Hindlimb muscle (tissue), 1 donor: ENCODE measurements at places on chromosomes 4 and X. TPM values are rescaled to one million over a fixed set of nuclear protein-coding genes. Genes with fewer than 3 reads are reported as not detected.

- no peak for DNase-seq
Observed at GRCh38 chr4:39097290-39097689, 35.3 kb downstream of the KLHL5 start.

GRCh38 chr4:128796934-128797333, 12.6 kb upstream of the JADE1 start:
- DNase-seq: no peak

- DNase-seq: no peak
Observed at GRCh38 chr4:12458621-12459020, 1025.5 kb downstream of the RAB28 start.

DNA sequence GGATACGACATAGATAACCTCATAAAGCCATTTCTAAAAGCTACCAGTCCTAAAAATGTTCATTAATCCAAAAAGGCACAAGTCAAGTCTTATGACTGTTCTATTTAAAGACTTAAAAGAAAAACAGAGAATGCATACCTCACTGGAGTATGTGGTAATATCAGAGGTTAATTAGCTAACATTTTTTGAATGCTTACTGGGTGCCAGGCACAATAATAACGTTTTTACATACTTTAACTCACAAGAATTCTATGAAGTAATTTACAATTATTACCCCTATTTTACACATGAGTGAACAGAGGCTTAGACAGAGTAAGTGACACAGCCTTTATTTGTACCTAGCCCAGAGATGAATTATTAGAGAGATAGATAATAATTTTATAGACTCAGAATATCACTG, 207.5 kb downstream of the PDGFC start:
- DNase-seq: no peak

Gene NUDT11
- polyA plus RNA-seq: 4.4 TPM

Gene FOXO4
- polyA plus RNA-seq: 51.5 TPM

Gene NLGN4X
- 2.5 TPM for polyA plus RNA-seq

Gene TMSB15C
- polyA plus RNA-seq: 5.0 TPM

Gene RAB41
- polyA plus RNA-seq: 0.36 TPM
